Renal cortical epithelial cell (primary cell): ENCODE measurements at places on chromosomes 4 and X.

DNA sequence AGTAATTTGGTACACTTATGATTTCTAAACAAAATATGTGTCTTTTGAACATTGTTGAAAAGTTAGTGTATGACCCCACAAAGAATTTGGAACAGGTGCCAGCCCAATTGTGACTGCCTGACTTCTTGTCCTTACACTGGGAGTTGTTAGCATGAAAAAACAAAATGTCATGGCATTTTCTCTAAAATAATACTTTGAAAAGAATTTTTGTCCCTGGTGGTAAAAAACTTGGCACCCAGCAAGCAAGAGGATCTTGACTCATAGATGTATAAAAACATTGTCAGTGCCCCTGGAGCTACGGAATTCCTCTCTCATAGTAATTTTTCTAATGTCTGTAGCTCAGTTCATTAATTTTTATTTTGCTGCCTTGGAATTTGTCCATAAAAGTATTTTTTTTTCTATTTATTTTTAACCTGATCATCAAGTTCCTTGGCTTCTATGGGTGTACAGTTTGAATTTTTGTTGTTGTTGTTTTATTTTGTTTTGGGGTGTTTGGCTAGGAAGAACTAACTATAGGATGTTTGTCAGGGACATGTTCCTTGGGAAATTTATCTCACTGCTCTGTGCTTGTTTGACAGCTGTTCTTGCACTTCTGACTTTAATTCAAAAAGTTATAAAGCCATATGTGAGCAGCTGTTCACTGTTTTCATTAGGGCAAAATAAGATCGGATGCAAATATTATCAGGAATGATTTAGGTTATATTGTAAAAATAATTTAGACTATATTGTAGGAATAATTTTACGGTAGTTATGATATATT, 95.4 kb upstream of the NUDT6 start:
- DNase-seq = peak; percentile 80

- DNase-seq = peak; percentile 54
Observed at GRCh38 chr4:140635606-140636005, 66.8 kb upstream of the UCP1 start.

GRCh38 chrX:35444671-35445355, 353.3 kb upstream of the MAGEB16 start:
- no peak for DNase-seq

DNA sequence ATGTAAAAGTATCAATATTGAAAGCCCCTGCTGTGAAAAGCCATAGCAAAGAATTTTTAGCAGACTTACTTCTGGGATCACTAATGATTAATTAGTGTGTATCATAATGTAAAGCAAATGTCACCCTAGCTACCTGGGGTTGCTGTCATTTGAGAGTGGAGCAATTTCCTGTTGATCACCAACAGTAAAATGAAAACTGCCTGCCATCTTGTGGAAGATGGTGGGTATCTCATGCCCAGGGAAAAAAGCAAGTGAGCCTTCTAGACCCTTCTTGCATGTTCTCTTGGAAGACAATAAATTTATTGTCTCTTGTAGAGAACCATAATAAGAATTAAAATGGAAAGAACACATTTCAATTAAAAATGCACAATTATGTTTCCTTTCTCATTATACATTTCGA, 360.2 kb downstream of the ZIC3 start:
- no peak for DNase-seq

GRCh38 chr4:33924811-33925210, 2319.5 kb downstream of the ARAP2 start:
- no peak for DNase-seq

GRCh38 chr4:25927361-25928195, 13.6 kb downstream of the SMIM20 start:
- DNase-seq = no peak

GRCh38 chr4:163243297-163243981, 76.7 kb upstream of the NAF1 start:
- no peak for DNase-seq
